ENCODE measurements at places on chromosomes 5 and 9.

DNA sequence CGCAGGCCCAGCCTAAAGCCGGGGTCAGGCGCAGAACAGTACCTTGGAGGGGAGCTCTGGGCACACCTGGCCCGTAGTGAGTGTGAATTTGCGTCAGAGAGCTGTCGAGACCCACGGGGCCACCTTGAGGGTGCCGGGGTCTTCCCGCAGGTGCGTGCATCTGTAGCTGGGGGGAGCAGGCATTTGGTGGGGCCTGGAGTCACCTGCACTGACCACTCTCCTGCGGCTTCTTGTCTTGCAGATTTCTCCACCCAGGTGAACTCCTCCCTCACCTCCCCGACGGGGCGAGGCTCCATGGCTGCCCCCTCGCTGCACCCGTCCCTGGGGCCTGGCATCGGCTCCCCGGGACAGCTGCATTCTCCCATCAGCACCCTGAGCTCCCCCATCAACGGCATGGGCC, 75.1 kb downstream of the RXRA start:
- DNase-seq, result no peak

- no peak for DNase-seq
These were observed 1.0 kb upstream of the MAMDC4 start for GRCh38 chr9:136850866-136851775.

DNA sequence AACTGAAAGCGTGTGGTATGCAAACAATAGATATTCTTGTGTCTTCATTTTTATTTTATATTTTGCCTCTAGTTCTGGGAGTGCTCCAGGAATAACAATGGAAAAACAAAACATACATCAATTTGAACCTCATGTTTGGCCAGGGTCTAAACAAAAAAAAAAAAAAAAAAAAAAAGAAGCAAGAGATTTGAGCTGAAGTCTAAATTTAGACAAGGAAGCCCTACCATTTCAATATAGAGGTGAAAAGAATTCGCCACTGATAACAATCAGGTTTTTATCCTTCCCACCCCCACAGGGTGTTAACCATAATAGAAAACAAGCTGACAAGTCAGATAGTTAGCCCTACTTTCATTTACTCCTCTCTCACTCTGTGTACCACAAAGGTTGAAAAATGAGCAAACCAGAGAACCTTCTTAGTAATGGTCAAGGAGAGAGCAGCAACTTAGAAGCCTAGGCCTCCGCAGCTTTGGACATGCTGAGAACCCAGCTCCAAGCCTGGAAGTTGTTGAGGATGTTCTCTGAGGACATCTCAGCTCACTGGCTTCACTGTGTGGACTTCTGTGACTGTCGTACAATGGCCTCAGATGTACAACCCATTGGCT, 118.2 kb upstream of the HMHB1 start:
- DNase-seq, result no peak

GRCh38 chr5:132050136-132050535, 10.3 kb upstream of the IL3 start:
- DNase-seq, result no peak

- DNase-seq, result no peak
These were observed 12.3 kb downstream of the IFNA21 start for GRCh38 chr9:21154018-21154608.

All from nucleus accumbens (tissue), 56 donors.